Activated naive CD4-positive, alpha-beta T cell treated with anti-CD3 and anti-CD28 coated beads, Interleukin-2, amount 10 ng/mL, durations not matched to agents 7 days and 5 days (primary cell): ENCODE measurements at places on chromosomes 6 and 20.

- DNase-seq = no peak
These were observed 7.8 kb downstream of the RBCK1 start for GRCh38 chr20:415820-416322.

DNA sequence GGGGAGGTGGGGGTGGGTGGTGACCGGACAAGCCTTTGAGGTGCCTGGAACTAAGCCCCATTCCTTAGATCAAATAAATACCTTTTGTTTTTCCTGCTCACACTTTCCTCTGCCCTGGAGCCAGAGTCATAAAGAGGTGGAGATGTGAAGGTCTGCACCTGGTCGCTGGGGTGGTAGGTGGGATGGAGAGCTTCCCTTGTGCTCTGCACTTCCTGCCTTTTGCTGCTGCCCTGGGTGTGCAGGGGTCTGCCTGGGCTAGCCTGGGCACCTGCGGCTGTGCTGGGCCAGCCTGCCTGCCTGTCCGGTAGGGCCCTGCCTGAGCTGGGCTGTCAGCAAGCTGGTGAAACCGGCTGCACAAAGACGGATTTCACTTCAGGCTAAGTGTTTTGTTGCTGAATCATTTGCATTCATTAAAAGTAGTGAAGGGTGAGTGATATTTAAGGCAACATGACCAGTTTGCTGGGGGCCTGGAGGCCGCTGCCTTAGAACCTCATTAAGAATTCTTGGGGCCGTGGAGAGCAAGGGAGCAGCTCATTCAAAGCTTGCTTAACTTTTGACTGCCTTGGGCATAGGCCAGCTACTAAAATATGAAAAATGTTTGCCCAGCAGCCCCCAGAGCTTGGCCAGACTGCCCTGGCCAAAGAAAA, 20.5 kb downstream of the PTK7 start:
- DNase-seq = no peak

GRCh38 chr6:126176282-126176681, 163.6 kb upstream of the CENPW start:
- no peak for DNase-seq

GRCh38 chr6:79570129-79571029, 33.1 kb upstream of the LCA5 start:
- DNase-seq = no peak

- no peak for DNase-seq
These were observed 39.8 kb upstream of the RAB23 start for GRCh38 chr6:57261926-57262325.

- DNase-seq = no peak
These were observed 16.3 kb upstream of the POPDC3 start for GRCh38 chr6:105196076-105196475.
